ENCODE measurements at places on chromosomes 3 and 15.

GRCh38 chr3:60228823-60229222 lies 1022.4 kb downstream of the FHIT start:
- DNase-seq: no peak

DNA sequence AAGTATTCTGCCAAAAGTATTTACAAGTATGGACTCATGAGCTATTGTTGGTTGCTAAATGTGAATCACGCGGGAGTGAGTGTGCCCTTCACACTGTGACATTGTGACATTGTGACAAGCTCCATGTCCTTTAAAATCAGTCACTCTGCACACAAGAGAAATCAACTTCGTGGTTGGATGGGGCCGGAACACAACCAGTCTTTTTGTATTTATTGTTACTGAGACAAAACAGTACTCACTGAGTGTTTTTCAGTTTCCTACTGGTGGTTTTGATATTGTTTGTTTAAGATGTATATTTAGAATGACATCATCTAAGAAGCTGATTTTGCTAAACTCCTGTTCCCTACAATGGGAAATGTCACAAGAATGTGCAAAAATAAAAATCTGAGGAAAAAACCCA lies 30.3 kb downstream of the SYNM start:
- no peak for DNase-seq

GRCh38 chr3:179710079-179710478 lies 57.2 kb downstream of the USP13 start:
- DNase-seq: no peak

- no peak for DNase-seq
Observed at GRCh38 chr3:129658110-129658843, 51.8 kb upstream of the PLXND1 start.
